ENCODE measurements at places on chromosomes 11 and 22. TPM values are rescaled to one million over a fixed set of nuclear protein-coding genes. Genes with fewer than 3 reads are reported as not detected.

GRCh38 chr11:22521226-22521625 is 104.4 kb downstream of the FANCF start:
- no peak for DNase-seq

GRCh38 chr11:42093541-42093940 is 634.1 kb upstream of the LRRC4C start:
- no peak for DNase-seq

DNA sequence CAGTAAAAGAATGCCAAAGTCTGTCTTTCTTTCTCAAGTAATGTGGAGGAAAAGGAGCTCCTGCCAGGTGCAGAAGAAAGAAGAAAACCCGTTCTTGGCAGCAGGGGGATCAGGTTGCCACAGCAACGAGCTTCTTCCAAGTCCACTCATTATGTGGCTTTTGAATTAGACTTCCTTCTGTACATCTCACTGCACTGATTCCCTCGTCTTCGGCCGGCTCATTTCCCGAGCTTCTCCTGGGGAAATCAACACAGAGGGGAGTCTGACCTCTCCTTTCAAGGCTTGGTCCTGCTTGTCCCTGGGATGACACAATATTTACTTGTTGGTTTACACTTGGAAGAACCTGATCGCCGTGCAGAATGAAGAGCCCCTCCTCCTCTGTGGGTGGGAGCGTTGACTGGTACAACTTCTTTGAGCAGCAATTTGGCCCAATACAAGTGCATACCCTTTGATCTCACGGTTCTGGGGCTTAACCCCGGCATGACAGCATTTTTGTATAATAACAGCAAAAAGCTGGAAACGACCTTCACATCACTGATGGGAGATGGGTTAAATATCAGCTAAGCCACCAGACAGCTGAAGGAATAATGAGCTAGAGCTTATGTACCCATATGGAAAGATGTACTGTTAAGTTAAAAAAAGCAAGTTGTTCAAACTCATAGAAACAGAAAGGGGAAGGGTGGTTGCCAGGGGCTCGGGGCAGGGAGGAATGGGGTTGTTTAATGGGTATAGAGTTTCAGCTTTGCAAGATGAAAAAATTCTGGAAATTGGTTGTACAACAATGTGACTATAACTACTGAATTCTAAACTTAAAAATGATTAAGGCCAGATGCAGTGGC is 35.4 kb downstream of the MCHR1 start:
- no peak for DNase-seq

GRCh38 chr11:8289492-8289918 is 25.8 kb upstream of the LMO1 start:
- DNase-seq: no peak

DNA sequence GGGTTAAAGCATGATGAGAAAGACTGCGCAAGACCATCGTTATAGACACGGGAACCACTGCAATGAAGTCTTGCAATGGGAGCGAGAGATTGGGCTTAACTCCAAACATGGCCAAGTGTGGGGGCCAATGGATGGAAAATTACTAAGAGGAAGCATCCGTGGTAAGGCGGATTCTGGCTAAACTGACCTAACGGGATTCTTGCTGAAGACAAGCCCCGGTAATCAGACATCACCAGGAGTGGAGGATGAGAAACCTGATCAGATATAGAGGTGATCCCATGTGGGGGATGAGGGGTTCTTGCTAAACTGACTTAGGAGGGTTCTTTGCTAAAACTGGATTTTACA is 5.8 kb upstream of the SYNGR1 start:
- no peak for DNase-seq

The SYT7 gene
- total RNA-seq: 1.0 TPM
